CD8-positive, alpha-beta memory T cell (primary cell): ENCODE measurements at places on chromosomes 12 and 14.

DNA sequence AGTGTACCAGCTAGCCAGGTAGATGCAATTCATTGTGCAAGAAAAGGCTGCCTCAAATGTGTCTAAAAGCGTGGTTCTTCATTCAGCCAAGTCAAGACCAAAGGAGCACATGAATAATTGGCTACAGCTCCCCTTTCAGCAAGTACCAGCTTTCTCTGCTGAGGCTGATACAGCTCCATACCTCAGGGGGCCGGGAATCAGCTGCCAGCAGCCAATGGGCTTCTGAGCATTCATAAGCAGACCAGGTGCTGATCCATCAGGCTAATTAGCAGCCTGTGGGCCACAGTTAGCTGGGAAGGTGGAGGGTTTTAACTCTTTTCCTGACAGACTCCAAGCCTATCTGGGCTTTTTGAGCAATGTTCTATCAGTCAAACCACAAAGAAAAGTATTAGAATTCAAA lies 264.7 kb downstream of the APAF1 start:
- H3K36me3 ChIP-seq = no peaks in the 10 kb centered on the region
- H3K4me1 ChIP-seq = no peaks in the 10 kb centered on the region
- no peaks in the 10 kb centered on the region for H3K27me3 ChIP-seq

GRCh38 chr12:53048780-53049401 lies 974 bp upstream of the TNS2 start:
- H3K27me3 ChIP-seq = no peaks in the 10 kb centered on the region
- no peaks in the 10 kb centered on the region for H3K36me3 ChIP-seq
- H3K4me3 ChIP-seq = no peak overlapping the region
- H3K4me1 ChIP-seq = peaks cover 14% of the 10 kb centered on the region
- H3K27ac ChIP-seq = peak overlapping the region; percentile 31
- DNase-seq = no peak

GRCh38 chr12:77060136-77060882 lies 5.1 kb downstream of the E2F7 start:
- no peak overlapping the region for H3K4me3 ChIP-seq
- no peaks in the 10 kb centered on the region for H3K4me1 ChIP-seq
- H3K36me3 ChIP-seq = no peaks in the 10 kb centered on the region
- H3K27me3 ChIP-seq = no peaks in the 10 kb centered on the region

- H3K4me1 ChIP-seq = no peaks in the 10 kb centered on the region
- DNase-seq = no peak
- no peaks in the 10 kb centered on the region for H3K36me3 ChIP-seq
- no peak overlapping the region for H3K27ac ChIP-seq
- H3K27me3 ChIP-seq = no peaks in the 10 kb centered on the region
- H3K4me3 ChIP-seq = no peak overlapping the region
Measured at GRCh38 chr14:54374117-54374884, 22.5 kb upstream of the CDKN3 start.

- no peak overlapping the region for H3K4me3 ChIP-seq
- no peaks in the 10 kb centered on the region for H3K36me3 ChIP-seq
- H3K27ac ChIP-seq = no peak overlapping the region
Measured at GRCh38 chr14:74190927-74191575, 48.2 kb upstream of the VSX2 start.
